ENCODE measurements at places on chromosomes 5 and 9.

DNA sequence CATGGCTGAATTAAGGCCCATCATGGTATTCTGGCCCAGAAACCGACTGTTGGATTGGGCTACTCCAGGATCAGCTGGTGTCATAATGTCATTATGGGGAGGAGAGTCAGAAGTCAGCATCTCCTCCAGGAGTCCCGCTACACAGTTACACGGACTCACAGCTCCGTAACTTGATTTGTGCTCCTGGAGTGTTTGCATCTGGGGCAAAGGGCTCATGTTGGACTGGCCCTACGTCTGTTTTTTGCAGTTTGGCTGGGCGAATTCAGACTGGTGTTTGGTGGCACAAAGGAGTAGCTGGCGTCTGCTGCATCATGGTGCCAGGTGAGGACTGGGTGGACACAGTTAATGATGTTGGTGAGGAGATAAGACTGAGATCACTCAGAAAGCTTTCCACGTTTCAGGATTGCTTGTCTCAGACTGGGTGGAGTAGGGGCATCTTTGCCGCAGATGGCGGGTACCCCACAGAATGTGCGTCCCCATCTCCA, 31.3 kb downstream of the OR2V1 start:
- no peak for DNase-seq

DNA sequence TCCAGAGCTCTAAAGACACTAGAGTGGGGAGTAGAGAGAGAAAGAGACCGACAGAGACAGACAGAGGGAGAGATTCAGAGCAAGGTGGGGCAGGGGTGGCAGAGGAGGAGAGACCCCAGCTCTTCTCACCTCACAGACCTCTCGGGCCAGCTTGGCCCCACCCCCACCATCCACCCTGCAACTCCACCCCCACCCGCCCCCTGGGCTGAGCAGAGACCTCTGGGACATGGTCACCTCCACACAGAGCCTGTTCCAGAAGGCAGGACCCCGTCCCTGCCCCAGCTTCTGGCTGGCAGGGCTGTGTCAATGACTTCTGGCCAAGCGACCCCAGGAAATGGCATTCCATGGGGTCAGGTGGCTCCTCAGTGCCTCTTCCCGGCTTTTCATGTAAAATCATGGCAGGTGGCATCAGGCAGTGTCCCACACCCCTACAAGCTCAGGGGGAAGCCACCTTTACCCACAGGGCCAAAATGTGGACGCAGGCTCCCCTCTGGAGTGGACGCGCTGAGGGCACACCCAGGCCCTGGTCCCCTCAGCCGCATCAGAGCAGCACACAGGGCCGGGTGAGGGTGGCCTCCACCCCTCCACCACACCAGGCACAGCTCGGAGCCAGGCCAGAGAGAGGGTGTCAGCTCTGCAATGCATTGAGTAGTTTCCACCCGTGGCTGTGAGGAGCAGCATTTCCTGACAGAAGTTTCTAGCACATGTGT, 131.2 kb upstream of the LPCAT1 start:
- DNase-seq = no peak

- no peak for DNase-seq
Measured at GRCh38 chr5:112142769-112143270, 276.3 kb downstream of the EPB41L4A start.

DNA sequence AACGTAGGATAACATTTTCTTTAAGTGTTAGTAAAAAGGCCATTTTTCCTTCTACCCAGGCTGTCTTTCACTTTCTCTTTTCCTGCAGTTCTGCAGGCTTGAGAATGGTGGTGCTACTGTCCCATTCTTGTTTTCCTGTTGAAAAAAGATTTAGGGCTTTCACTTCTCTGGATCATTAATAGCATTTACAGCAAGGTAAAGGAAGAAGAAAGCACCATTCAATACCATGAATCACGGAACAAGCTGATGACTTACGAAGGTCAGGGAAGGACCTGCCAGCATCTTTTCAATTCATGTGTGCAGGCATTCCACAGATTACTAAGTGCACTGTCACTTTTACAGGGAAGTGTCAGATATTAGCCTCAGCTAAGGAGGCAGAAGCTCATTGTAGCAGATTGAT, 292.8 kb downstream of the YTHDC2 start:
- peak; percentile 4 for DNase-seq

DNA sequence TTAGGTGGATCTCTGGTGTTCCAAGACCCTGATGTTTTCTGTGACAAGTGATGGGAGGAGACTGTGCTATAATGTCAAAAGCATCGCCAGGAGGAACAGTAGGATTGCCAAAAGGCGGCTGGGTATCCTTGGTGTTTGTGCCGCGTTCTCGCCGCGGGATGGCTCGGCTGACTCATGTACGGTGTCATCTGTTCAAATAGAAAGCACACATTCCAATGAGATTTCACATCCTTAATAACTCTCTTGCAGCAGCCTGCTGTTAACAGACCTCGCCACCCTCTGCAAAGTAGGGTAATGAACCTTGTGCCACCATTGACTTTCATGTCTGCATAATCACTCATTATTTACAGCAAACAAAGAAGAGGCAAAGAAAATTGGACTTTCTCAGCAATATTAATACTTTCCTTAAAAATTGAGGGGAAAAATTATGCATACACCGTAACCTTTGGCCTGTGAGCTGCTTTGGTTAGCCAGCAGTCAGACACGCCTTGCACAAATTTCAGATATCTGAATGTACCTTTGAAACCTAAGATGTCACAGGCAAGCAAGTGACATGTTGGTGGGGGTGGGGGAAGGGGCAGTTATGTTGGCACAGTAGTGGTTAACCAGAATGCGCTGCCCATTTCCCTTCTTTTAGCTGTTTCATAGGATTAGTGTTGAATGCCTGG, 289.4 kb downstream of the EFNA5 start:
- DNase-seq = no peak

DNA sequence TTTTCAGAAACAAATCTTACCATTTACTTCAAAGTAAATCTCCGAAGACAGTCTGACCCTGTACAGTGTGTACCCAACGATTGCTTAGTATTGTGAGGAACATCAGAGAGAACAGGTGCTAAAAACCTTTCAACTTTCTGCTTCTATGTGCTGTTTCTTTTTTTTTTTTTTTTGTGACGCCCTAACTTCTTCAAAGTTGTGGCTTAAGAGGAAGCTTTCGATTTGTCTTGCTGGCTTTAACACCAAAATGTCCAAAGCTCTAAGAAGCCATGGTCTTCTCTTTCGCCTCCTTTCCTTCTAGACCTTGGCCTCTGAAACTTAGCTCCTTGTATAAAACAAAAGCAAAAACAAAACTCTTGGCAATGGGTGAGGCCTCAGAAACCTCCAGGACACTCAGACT, 1.2 kb downstream of the TNFSF8 start:
- DNase-seq = peak; percentile 85

DNA sequence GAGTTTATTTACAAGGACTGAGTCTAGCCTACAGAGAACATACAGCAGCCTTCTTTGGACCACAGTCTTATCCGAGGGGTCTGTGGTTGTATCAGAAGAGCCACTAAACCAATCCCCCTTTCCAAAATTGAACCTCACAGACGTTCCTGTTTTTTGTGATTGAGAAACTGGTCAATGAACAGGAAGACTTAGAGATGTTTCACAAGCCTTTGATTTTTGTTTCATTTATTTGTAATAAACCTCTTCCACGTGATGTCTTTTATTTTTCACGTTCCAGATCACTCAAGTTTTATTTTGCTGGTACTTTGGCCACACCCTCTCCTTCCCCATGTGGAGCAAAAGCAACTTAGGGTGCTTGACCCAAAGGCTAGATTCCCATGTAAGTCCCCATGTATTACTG, 16.1 kb downstream of the CCT5 start:
- DNase-seq = no peak

GRCh38 chr5:6401410-6401809, 23.1 kb upstream of the MED10 start:
- DNase-seq = no peak

- DNase-seq = no peak
Measured at GRCh38 chr9:36858805-36859375, 175.2 kb downstream of the PAX5 start.

GRCh38 chr9:8186560-8186959, 387.0 kb upstream of the DMAC1 start:
- DNase-seq = no peak

DNA sequence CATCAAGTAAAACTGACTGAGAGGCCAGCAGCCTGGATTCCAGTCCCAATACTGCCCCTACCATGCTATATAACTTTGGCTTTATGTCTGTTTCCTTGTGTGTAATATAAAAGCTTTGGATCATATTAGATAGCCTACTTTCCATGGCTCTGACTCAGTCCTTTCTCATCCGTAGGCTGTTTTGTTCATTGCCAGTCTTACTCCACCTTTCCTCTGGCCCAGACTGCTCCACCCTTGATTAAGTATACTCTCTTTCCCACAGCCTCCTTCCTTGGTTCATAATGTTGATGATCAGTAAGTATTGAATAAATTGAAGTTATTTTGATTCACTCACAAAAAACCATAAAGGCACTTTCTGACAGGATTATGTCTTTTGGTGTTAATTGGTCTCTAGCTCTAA, 1.5 kb upstream of the MRPS30 start:
- DNase-seq = no peak

DNA sequence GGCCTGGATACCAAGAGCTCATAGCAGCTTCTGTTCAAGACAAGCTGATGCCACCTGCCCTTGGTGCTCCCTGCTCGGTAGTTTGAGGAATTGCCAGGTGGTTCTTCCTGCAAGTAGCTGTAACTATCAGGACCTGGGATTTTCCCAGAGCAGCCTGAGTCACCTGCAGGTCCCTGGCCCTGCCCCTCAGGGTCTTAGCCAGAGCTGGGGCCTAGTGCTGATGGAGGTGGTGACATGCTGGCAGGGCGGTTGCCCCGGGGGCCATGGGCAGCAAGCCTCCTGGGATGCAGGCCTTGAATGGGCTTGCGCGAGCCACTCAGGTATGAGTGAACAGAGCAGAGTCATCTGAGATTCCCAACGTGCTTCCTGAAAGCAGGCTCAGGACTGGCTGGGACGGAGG, 262.3 kb downstream of the HSPA4 start:
- DNase-seq = no peak

DNA sequence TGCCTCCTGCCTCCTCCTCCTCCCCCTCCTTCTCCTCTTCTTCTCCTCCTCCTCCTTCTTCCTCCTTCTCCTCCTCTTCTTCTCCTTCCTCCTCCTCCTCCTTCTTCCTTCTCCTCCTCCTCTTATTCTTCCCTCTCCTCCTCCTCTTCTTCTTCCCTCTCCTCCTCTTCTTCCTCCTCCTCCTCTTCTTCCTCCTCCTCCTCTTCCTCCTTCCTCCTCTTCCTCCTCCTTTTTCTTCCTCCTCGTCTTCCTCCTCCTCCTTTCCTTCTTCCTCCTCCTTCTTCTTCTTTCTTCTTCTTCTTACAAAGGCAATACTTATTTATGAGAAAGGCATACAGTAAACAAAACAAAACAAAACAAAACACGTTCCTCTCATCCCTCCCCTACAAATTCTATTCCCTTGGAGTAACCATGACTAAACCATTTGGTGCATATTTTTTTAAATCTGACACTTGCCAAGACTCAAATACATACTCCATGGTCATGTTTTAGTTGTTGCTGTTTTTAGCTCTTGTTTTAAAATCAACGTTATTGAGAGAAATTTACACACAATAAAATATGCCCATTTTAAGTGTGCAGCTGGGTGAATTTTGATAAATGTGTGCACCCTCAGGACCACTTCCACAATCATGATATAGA, 135.6 kb downstream of the FOXD1 start:
- DNase-seq = no peak

- no peak for DNase-seq
Measured at GRCh38 chr9:90053027-90053426, 448.2 kb downstream of the GADD45G start.

DNA sequence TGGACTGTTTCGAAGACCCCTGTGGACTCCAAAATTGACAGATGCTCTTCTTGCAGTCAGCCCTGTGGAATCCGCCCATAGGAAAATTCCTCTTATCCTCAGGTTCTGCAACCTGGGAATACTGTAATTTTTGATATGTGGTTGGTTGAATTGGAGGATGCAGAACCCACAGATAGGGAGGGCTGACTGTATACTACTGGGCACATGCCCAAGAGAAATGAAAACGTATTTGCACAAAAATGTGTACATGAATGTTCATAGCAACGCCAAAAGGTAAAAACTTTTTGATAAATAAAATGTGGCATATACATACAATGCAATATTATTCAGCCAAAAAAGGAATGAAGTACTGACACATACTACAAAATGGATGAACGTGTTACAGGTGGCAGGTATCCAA, 1.9 kb upstream of the SNAPC3 start:
- DNase-seq = no peak

- DNase-seq = no peak
Measured at GRCh38 chr9:2884308-2884707, 40.4 kb upstream of the PUM3 start.

- DNase-seq = no peak
Measured at GRCh38 chr5:18078157-18078556, 443.9 kb downstream of the TAF11L14 start.

- no peak for DNase-seq
Measured at GRCh38 chr5:54146916-54147315, 163.5 kb downstream of the ARL15 start.

GRCh38 chr9:73497796-73498195, 346.1 kb downstream of the ANXA1 start:
- no peak for DNase-seq

DNA sequence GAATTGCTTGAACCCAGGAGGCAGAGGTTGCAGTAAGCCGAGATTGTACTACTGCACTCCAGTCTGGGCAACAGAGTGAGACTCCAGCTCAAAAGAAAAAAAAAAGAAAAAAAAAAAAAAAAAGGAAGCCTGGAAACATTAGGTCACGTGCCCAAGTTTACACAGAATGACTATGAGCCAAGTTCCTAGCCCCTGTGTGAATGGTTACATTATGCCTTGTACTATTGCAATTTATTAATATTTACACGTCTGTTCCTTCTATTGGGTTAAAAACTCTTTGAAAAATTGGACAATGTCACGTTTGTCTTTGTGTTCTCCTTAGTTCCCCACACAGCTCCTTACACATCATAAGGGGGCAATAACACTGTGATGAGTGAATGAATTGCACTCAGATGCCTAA, 33.5 kb upstream of the SLC28A3 start:
- DNase-seq = no peak

DNA sequence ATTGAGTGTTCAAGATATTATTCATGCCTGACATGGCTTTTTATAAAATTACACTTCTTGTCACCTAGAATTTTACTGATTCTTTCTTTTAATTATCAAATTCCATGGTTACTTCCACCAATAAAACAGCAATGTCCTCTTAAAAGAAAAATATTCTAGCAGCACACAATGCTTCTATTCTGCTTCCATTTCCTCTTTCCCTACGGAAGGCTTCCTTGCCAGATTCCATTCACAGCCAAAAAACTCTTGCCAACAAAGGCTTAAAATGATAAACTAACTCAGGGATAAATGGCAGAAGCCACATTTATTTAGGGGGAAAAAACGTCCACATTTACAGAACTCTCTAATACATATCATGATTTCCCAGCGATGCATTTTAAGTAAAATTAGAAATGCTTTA, 111.6 kb downstream of the CTNND2 start:
- DNase-seq = no peak

- DNase-seq = no peak
Measured at GRCh38 chr5:17401470-17402288, 96.4 kb upstream of the TAF11L2 start.

Measured in Jurkat, Clone E6-1 (cell line).